Liver (tissue), 10 donors: ENCODE measurements at places on chromosomes 4 and X. TPM values are rescaled to one million over a fixed set of nuclear protein-coding genes. Genes with fewer than 3 reads are reported as not detected.

Gene HS6ST2
- not detected for polyA plus RNA-seq

Gene KIT
- 0.06 TPM for polyA plus RNA-seq

DNA sequence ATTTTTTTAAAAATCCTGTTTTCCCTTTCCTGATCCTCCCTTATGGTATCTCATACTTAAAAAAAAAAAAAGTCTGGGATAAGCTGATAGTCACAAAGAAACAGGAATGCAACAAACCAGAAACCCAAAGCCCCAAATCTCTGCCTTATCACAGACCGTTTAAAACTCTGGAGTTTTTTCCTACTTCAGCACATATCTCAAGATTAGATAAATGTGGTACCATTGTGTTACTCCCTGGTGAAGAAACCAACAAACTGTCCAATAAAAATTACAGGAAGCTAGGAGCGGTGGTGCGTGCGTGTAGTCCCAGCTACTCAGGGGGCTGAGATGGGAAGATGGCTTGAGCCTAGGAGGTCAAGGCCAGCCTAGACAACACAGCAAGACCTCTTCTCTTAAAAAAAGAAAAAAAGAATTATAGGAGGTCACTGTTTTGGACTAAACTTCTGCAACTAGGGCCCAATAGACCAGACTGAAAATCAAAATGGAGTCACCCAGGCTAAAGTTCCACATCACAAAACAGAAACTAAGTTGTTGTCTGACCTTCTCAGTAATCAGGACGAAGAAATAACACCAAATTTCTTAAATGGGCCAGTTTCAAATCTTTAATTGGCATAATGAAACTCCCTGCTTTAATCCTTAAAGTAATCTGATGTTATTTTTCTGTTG is 51.9 kb downstream of the RBM47 start:
- no peak for DNase-seq

DNA sequence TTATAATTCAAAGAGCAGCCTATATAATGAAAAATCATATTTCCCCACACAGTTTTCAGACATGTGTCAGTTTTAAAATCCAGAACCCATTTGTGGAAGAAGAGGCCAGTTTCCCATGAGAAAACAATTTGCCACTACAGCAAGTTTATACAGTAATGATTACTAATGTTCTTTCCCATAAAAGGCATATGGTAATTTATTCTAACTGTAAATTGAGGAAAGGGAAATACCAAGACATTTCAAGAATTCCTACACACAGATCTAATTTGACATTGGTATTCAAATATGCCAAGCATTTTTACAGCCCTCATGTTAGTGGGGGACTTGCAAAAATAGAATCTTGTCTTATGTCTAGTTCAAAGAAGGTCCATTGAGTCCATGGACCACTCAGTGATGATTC is 1368.6 kb downstream of the FSTL5 start:
- no peak for DNase-seq

GRCh38 chr4:102511830-102512605 is 10.9 kb downstream of the NFKB1 start:
- no peak for DNase-seq

DNA sequence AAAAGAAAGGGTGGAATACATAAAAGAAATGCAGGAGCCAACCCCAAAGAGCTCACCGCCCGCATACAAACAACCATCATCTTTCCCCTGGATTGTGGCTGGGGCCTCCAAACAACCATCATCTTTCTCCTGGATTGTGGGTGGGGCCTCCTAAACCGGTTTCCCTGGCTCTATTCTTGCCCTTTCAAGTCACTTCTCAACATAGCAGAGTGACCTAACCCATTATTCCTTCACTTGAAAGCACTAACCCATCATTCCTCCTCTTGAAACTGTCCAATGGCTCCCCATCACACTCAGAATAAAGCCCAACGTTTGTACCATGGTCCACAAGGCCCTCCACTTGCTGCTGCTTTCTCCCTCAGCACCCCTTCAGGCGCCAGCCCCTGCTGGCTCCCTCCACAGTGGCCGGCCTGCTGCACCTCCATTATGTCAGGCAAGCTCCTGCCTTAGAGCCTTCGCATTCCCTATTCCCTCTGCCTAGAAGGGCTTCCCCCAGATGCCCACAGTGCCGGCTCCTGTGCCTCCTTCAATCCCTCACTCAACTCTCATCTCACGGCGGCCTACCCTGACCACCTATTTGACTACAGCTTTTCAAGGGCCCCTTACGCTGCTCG is 24.1 kb downstream of the SMIM43 start:
- DNase-seq = no peak

GRCh38 chrX:135438734-135439043 is 16.9 kb downstream of the SMIM10L2A start:
- no peak for DNase-seq

GRCh38 chrX:71606536-71607216 is 11.6 kb downstream of the CXCR3 start:
- DNase-seq = no peak

- DNase-seq = no peak
Measured at GRCh38 chrX:154470434-154470833, 8.6 kb downstream of the LAGE3 start.
